Transverse colon (tissue), 4 donors: ENCODE measurements at places on chromosomes 5 and 9. TPM values are rescaled to one million over a fixed set of nuclear protein-coding genes. Genes with fewer than 3 reads are reported as not detected.

The ECSCR gene
- total RNA-seq, result 3.6 TPM

The PHYHD1 gene
- total RNA-seq, result 6.3 TPM

The RASEF gene
- total RNA-seq, result 74.9 TPM

The KLF4 gene
- total RNA-seq, result 861 TPM

The PRRC2B gene
- total RNA-seq, result 171 TPM

The CDH18 gene
- total RNA-seq, result not detected

- H3K27me3 ChIP-seq, result no peaks in the 10 kb centered on the region
- H3K27ac ChIP-seq, result peak overlapping the region; percentile 49
- no peak overlapping the region for H3K4me3 ChIP-seq
- peaks cover 8% of the 10 kb centered on the region for H3K36me3 ChIP-seq
Measured at GRCh38 chr9:128899566-128900322, 17.8 kb downstream of the LRRC8A start.

- DNase-seq, result no peak
- H3K4me3 ChIP-seq, result no peak overlapping the region
- no peaks in the 10 kb centered on the region for H3K4me1 ChIP-seq
- no peak overlapping the region for H3K27ac ChIP-seq
- H3K27me3 ChIP-seq, result no peaks in the 10 kb centered on the region
- no peaks in the 10 kb centered on the region for H3K36me3 ChIP-seq
Measured at GRCh38 chr5:60535198-60535597, 164.8 kb downstream of the DEPDC1B start.

GRCh38 chr5:2172471-2172870 is 289.7 kb upstream of the IRX4 start:
- no peak overlapping the region for H3K27ac ChIP-seq
- no peak for DNase-seq
- no peaks in the 10 kb centered on the region for H3K4me1 ChIP-seq
- H3K4me3 ChIP-seq, result no peak overlapping the region
- no peaks in the 10 kb centered on the region for H3K36me3 ChIP-seq

DNA sequence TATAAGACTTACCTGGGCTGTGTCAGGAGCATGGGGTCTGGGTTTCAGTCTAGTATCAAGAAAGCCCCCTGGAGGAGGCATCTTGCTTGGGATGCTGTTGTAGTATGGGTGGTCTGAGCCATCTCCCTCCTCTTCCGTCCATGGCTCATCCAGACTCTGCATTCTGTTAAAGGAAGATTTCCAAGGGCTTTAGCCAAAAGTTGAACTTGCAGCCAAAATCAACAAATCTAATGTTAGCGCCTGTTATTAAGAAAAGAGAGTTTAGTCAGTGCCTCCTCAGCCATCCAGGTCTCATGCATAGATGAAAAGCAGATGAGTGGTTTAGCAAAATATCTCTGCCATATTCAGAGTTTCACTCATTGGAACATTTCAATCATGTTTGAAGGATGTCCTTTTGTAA is 55.6 kb downstream of the S1PR3 start:
- H3K4me1 ChIP-seq, result no peaks in the 10 kb centered on the region
- H3K27me3 ChIP-seq, result no peaks in the 10 kb centered on the region
- H3K36me3 ChIP-seq, result no peaks in the 10 kb centered on the region
- no peak overlapping the region for H3K27ac ChIP-seq
- no peak for DNase-seq

DNA sequence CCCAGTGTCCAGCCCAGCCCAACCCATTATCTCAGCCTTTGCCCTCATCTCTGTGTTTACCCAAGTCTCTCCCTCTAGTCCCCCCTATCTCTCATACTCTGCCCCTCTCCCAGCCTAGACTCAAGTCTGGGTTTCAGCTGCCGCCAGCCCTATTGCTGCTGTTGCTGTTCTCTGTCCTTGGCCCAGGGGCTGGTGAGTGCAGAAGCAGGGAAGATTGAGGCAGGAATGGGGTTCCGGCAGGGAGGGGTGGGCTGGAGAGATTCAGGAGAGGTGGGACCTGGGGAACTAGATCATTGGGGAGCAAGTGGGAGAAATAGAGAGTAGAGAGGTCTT is 702 bp downstream of the TMEM8B start:
- peak overlapping the region; percentile 76 for H3K4me3 ChIP-seq
- peaks cover 44% of the 10 kb centered on the region for H3K4me1 ChIP-seq
- no peak for DNase-seq

DNA sequence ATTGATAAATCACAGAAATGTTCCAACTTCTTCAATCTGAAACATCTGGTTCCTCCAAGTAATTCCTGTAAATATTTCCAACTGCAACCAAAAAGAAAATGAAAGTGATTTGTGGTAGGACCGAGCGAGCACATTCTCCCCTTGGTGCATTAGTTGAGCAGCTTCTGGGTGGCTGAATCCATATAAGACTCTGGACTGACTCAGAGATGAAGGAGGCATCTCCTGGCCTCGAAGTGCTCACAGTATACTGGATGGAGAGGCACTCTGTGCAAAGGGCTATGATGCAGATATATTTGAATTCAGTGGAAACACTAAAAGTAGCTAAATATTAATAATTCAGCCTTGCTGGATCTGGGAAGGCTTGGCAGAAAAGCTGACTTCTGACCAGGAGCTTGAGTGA is 265.0 kb downstream of the MARCHF11 start:
- no peaks in the 10 kb centered on the region for H3K36me3 ChIP-seq
- H3K4me1 ChIP-seq, result no peaks in the 10 kb centered on the region
- H3K27ac ChIP-seq, result no peak overlapping the region
- DNase-seq, result no peak
- no peak overlapping the region for H3K4me3 ChIP-seq
- H3K27me3 ChIP-seq, result no peaks in the 10 kb centered on the region

- no peak overlapping the region for H3K27ac ChIP-seq
- DNase-seq, result no peak
- peaks cover 39% of the 10 kb centered on the region for H3K36me3 ChIP-seq
- no peaks in the 10 kb centered on the region for H3K27me3 ChIP-seq
- no peaks in the 10 kb centered on the region for H3K4me1 ChIP-seq
- no peak overlapping the region for H3K4me3 ChIP-seq
Measured at GRCh38 chr9:89359751-89360261, 41.5 kb downstream of the SECISBP2 start.

DNA sequence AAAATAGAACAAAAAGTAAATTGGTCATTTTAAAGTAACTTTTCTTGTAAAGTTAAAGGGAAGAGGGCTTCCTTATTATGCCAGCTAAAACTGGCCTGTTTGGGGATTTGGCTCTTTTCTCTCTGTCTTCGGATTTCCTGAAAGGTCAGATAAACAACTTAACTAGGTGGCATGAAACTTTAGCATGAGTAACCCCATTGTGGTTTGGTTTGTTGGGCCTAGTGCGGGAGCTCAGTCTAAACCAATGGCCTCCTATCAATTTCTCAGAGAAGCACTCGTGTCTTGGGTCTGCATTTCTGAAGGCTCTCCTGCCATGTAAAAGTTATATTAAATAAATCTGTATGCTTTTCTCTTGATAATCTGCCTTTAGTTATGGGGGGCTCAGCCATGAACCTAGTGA is 48.5 kb upstream of the ANKH start:
- H3K4me3 ChIP-seq, result no peak overlapping the region
- no peaks in the 10 kb centered on the region for H3K27me3 ChIP-seq
- H3K36me3 ChIP-seq, result no peaks in the 10 kb centered on the region
- DNase-seq, result no peak
- no peaks in the 10 kb centered on the region for H3K4me1 ChIP-seq

DNA sequence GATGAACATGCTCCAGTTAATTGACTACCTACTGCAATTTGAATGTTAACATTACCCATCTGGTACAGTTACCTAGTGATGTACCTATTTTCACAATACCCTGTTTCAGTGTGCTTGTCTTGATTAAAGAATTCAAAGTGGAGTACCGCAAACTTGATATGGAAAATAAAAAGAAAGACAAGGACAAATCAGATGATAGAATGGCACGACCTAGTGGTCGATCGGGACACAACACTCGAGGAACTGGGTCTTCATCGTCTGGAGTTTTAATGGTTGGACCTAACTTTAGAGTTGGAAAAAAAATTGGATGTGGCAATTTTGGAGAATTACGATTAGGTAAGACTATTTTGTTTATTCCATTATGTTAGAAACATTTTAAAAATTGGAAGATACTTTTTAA is 33.5 kb downstream of the CSNK1G3 start:
- peak; percentile 21 for DNase-seq
- no peaks in the 10 kb centered on the region for H3K27me3 ChIP-seq
- H3K36me3 ChIP-seq, result no peaks in the 10 kb centered on the region
- H3K27ac ChIP-seq, result no peak overlapping the region
- H3K4me3 ChIP-seq, result no peak overlapping the region
- no peaks in the 10 kb centered on the region for H3K4me1 ChIP-seq

DNA sequence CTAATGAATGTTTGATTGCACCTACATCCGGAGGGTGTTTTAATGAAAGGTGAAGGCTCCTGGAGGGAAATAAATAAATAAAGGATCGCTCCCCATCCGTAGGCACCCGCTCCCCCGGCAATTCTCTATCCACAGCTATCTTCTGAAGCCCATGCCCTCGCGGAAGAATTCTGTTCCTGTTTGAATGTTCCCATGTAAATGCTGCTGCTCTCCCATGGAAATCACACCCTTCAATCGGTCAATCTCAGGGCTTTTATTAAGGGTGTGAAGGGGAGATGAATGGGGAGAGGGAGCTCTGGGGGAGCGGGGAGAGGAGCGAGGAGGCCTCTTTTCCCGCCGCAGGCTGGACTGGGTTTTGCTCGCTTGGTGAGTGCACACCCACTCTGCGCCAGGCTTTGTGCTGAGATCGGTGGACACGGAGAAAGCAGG is 21.1 kb upstream of the ARAP3 start:
- no peak for DNase-seq
- H3K27me3 ChIP-seq, result peaks cover 37% of the 10 kb centered on the region
- H3K36me3 ChIP-seq, result no peaks in the 10 kb centered on the region

DNA sequence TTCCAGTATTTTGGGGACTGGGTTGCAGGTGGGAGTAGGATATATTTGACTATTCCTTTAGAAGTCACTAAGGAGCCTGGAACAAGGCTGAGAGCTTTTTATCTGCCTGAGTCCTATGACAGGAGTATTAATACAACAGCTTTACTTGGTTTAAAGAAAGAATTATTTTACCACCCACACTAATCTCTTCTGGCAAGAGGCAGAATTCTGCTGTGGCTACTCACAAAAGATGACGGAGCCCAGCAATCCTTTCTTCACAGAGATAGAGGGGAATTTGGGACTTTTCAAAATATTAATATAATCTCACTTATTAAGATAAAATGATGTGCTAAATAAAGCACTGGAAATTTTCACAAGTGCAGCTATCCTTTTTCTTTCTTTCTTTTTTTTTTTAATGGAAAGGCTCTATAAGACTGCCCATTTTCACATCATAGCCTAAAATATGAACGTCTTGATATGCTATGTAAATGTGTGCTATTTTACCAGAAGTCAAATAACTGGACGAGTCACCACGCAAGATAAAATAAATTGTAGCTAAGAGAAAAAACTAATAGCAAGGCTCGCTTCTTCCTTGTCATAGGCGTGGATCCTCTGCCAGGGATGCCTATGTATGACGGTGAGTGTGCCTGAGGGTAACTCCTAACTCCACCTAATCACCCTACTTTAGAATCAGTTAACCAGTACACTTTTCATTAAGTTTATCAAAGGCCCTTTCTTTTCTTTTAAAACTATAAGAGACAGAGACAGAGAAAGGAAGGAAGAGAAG is 76.3 kb downstream of the ZNF608 start:
- H3K4me1 ChIP-seq, result peaks cover 28% of the 10 kb centered on the region
- peak overlapping the region; percentile 10 for H3K27ac ChIP-seq
- H3K27me3 ChIP-seq, result no peaks in the 10 kb centered on the region
- DNase-seq, result no peak
- no peak overlapping the region for H3K4me3 ChIP-seq

DNA sequence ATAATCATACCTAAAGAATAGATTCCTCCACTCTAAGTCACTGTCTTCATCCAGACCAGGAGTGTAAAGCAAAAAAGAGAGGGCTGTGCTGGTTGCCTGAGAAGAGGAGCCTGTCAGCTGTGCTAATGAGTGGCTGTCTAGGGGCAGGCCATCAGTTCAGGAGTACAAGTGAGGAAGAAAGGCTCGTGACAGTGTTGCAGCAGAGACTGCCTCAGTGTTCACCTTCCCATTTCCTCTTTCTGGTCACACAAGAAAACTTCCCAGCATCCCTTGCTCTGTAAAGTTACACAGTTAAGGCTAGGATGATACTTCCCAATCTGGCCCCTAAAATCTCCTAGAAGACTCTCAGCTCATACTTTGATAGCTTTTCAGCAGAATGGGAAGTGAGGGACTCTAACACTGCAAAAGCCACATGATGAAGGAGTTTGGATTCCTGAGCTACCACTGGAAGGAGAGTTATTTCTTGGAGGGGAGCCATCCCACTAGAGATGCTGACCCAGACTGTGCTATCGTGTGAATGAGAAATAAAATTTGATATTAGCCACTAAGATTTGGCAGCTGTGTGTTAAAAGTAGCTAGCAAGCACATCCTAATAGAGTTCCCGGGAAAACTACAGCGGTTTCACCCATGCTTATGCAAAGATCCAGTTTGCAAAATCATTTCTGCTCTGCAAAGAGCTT is 67.1 kb downstream of the ADAMTS12 start:
- no peaks in the 10 kb centered on the region for H3K4me1 ChIP-seq
- H3K36me3 ChIP-seq, result no peaks in the 10 kb centered on the region
- no peaks in the 10 kb centered on the region for H3K27me3 ChIP-seq
- H3K27ac ChIP-seq, result no peak overlapping the region

- no peak for DNase-seq
- H3K27me3 ChIP-seq, result no peaks in the 10 kb centered on the region
- H3K4me1 ChIP-seq, result no peaks in the 10 kb centered on the region
- no peak overlapping the region for H3K4me3 ChIP-seq
- H3K27ac ChIP-seq, result no peak overlapping the region
- H3K36me3 ChIP-seq, result no peaks in the 10 kb centered on the region
Measured at GRCh38 chr9:28970241-28970654, 1397.0 kb upstream of the C9orf72 start.

GRCh38 chr5:81506378-81506777 is 112.4 kb upstream of the ACOT12 start:
- peak overlapping the region; percentile 38 for H3K27ac ChIP-seq
- DNase-seq, result no peak
- no peaks in the 10 kb centered on the region for H3K36me3 ChIP-seq

- no peak for DNase-seq
- no peaks in the 10 kb centered on the region for H3K4me1 ChIP-seq
- H3K4me3 ChIP-seq, result no peak overlapping the region
- H3K36me3 ChIP-seq, result no peaks in the 10 kb centered on the region
- H3K27me3 ChIP-seq, result peaks cover 7% of the 10 kb centered on the region
- no peak overlapping the region for H3K27ac ChIP-seq
Measured at GRCh38 chr5:71809446-71809845, 90.4 kb downstream of the CARTPT start.

DNA sequence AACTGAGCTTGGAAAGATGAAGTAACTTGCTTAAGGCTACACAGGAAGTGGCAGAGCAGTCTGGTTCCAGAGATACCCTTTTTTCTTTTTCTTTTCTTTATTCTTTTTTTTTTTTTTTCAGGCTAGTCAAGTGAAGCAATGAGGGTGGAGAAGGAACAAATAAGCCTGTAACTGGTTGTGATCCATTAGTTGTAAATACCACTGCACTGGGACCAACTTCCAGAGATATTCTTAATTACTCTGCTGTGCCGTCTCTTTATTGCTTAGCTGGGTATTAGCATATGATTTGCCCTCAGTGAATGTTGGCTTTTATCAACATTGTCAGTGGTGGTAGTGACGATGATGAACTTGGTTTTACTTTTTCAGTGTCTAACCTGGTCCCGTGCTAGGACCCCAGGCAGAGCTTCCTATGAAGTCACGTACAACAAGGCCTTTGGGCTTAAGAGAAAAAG is 26.7 kb downstream of the LNPEP start:
- H3K4me3 ChIP-seq, result no peak overlapping the region
- H3K36me3 ChIP-seq, result no peaks in the 10 kb centered on the region
- no peak for DNase-seq
- H3K27me3 ChIP-seq, result no peaks in the 10 kb centered on the region
- H3K27ac ChIP-seq, result peak overlapping the region; percentile 58
- H3K4me1 ChIP-seq, result peaks cover 12% of the 10 kb centered on the region
